ENCODE measurements at places on chromosomes 6 and 20.

DNA sequence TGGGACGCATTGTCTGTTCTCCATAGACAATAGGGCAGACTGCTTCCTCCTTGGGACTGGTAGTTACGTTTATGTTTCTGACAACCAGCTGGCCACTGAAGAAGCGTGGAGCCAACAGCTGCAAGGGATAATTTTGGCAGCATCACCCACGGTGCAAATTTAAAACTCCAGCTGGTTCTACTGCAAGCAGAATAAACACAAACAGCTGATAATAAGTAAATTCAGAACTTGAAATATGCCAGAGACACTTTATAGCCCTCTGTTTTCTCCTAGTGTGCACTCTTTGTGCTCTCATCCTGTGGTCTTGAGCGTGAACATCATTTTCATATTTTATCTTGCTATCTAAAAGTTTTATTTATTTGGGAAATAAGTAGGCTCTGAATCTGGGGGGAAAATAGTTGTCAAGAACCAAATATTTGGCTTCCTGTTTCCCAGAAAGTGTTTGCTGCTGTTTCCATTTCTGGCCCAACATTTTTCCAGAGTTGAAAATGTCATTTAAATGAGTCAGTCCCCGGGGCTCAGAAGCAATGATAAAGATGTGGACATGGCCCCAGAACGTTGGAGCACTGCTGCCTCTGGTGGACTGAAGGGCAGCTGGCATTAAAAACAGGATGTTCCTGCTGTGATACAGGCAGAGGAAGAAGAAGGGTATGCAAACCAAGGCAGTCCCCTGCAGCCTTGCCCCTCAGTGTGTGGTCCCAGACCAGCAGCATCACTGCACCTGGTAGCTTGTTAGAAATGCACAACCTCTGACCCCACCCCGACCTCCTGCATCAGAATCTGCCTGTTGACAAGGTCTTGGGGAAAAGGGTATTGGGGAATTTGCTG lies 12.5 kb upstream of the THBD start:
- no peak for DNase-seq

DNA sequence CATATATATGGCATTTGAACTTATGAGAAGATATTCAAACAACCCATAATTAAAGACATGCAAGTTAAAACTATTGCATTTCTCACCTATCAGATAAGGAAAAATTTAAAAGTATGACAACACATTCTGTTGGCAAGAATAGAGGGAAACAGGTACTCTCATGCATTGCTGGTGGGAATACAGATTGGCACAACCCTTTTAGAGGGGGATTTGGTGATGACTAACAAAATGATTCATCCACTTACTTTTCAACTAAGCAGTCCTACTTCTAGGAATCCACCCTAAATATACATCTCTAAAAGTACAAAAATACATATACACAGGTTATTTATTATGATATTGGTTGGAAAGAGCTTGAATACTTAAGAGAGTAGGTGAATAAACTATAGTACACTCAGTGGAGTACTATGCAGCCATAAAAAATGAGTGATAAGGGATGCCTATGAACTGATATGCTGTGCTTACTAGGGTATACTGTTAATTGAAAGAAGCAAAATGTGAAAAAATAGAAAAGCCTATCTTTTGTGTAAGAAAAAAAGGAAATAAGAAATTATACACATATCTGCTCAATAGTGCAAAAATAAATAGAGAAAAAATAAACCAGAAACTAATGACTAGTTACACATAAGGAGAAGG lies 42.2 kb downstream of the ADAT2 start:
- no peak for DNase-seq

DNA sequence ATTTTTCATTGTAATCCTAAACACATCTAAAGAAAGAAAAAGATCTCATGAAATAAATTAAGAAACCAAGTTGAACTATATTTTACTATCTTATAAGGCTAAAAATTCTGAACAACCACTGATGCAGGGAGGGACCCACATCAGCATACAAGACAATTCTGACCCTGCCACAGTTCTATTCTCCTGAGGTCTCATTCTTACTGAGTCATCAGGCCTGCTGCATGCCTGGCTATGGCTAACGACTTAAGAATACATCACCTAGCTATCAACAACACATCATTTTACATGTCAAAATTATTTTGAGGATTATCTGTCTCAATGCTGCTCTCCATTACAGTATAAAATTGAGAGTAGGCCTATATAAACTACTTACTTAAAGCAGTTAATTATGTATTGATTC lies 52.9 kb downstream of the FBXL4 start:
- DNase-seq: no peak

DNA sequence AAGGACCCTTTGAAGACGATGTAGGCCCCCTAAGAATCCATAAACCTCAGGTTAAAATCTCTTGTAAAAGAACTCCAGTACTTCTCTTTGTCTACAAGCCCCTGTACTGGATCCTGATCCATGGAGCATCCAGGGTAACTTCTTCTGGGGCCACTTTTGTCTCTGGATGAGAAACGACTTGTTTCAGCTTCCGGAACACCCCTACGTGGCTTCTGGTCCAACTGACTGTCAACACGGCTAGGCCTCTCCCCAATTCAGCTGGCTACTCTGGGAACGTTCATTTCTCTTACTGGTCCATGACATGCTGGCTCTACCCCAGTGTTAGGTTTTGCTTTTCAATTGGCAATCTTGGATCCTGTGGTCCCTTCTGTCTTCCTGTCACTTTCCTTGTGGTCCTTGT lies 198.0 kb downstream of the BACH2 start:
- no peak for DNase-seq
